ENCODE measurements at places on chromosomes 1 and 21.

- DNase-seq, result no peak
Measured at GRCh38 chr1:155004352-155005075, 1.9 kb downstream of the ZBTB7B start.

- DNase-seq, result no peak
Measured at GRCh38 chr1:26016953-26017545, 4.5 kb upstream of the EXTL1 start.

DNA sequence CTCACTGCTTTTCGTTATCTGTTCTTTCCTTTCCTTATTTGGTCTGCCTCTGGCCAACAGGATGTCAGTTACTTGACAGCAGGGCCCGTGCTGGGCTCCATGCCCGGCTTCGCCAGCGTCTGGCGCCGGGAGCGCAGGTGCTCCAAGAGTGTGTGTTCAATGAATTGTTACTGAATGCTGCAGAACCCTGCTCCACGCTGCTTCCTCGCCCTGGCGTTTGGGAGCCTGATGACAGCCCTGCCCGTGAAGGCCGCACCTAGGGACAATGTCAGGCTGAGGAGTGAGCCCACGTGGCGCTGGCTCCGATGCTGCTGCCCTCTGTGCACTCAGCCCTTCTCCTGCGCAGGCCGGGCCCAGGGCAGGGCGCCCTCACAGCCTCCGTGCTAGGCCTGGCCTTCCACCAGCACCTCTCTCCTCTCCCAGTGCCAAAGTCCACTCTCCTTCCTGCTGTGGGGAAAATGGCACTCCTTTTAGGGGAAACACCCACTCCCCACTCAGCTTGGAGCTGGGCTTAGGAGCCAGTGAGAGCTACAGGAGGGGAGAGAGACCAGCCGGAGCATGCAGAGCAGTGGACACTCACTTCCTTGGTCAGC, 51.4 kb downstream of the ACBD3 start:
- DNase-seq, result no peak

GRCh38 chr1:205668951-205669340, 11.4 kb downstream of the SLC45A3 start:
- DNase-seq, result no peak

DNA sequence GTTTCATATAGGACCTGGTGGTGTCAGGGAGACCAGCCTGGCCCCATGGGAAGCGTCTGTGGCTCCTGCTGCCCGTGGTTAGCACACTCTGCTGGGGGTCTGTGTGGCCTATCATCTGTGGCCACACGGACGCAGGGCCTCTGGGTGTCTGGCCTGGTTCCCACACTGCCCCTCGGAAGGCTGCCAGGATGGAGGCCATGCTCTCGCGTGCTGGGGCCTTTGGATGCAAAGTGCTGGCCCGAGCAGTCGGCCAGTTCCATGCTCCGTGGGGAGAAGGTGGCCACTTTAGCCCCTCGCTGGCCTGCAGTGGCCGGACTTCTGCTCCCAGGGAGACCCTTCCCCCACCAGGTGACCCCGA, 20.8 kb upstream of the LRRC3 start:
- DNase-seq, result no peak

DNA sequence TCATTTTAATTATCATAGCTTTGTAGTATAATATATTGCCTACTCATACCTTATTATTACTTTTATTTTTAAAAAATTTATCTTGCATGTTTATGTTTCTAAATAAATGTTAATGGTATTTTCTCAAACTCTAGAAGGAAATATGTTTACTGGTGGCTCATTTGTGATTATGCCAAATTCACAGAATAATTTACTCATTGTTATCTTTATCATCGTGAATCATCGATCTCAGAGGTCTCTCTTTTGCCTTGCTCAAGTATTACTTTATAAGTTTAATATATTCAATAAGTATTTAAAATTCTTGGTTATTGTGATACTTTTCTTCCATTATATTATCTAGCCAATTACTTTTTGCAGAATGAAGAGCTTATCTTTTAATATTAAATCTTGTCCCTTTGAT, 836.7 kb upstream of the ADAMTS5 start:
- no peak for DNase-seq

GRCh38 chr21:32135401-32136363, 143.2 kb downstream of the MIS18A start:
- peak; percentile 38 for DNase-seq

GRCh38 chr1:44609412-44609767, 64.9 kb downstream of the TMEM53 start:
- no peak for DNase-seq

- DNase-seq, result no peak
Measured at GRCh38 chr1:63317817-63318152, 4.6 kb upstream of the FOXD3 start.

DNA sequence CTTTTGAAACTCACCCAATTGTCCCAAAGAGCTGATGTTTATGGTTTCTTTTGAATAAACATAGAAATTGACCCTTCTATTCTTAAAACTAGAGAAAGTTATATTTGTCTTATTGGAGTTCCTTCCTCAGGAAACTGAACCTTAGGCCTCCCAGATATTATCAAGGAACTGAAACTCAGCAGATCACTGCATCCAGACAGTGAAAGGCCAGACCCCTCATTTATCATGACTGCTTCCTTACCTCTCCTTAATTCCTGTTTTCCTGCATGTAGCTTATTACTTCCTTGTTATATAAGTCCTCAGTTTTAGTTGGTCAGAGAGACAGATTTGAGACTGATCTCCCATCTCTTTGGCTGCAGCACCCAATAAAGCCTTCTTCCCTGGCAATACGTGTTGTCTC, 27.5 kb downstream of the SLC22A15 start:
- DNase-seq, result no peak

DNA sequence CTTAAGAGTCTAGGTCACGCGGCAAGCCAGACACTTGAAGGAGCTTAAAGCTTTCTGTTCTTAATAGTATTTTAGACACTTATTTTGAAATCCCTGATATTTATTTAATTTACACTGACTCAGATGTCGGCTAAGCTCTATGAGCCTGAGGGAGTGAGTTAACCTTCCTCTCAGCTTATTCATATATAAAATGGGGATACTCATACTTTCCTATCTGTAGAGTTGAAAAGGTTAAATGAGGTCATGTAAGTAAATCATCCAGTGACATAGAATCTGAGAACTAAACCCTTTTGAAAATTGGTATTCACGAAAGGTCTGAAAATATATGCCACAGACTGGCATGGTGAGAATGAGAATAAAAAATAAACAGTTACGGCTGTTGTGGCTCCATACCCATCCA, 1.4 kb upstream of the GPR161 start:
- no peak for DNase-seq

DNA sequence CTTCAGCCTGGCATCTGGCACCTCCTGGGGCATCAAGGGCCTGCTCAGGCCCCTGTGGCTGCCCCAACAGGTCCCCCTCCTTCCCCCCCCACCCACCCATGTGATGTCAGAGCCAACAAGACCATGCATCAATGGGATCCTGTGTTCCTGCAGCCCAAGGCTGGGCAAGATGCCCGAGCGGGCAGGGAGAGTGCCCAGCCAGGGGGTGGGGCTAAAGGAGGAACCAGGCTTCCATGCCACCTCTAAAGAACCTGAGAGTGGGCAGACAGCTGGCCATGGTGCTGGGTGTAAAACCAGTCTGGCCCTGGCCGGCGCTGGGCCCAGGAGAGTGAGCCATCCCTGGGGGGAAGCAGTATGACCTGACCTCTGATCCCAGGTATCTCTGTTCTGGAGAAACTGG, 7.6 kb downstream of the COL16A1 start:
- no peak for DNase-seq

GRCh38 chr1:19153169-19153568, 56.9 kb downstream of the UBR4 start:
- DNase-seq, result no peak

DNA sequence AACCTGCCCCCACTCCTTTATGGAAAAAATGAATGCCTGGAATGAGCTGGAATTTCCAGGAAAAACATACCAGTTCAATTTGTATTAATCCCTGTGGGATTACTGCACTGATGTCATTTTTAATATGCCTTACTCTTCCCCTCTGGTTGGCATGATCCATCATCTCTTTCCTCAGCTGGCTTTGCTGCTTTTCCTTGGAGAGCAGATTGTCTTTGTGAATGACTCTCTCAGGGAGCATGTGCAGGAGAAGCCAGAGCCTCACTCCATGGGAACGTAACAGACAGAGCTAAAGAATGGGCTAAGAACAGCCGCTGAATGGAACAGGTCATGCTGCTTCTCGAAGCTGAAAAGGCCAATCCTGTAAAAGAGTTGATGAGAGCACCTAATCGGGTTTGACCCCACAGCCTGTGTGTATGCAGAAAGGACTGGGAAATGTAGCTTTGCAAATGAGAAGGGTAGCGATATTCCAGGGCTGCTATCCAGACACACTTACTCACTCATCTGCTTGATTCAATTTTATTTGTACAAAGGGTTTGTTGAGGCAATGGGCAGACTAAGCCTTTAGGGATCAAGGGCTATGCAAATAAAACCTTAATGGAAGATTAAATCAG, 20.7 kb downstream of the PHC2 start:
- peak; percentile 73 for DNase-seq

- peak; percentile 33 for DNase-seq
Measured at GRCh38 chr1:236904892-236905741, 99.1 kb downstream of the MT1HL1 start.

Data from GM04503 (cell line).